ENCODE measurements at places on chromosomes 3 and 15. TPM values are rescaled to one million over a fixed set of nuclear protein-coding genes. Genes with fewer than 3 reads are reported as not detected.

ROPN1 gene
- not detected for total RNA-seq

KCNH8 gene
- total RNA-seq: not detected

TATDN2 gene
- 12.9 TPM for total RNA-seq

EPHA6 gene
- total RNA-seq: not detected

LEKR1 gene
- 0.58 TPM for total RNA-seq

LSMEM2 gene
- not detected for total RNA-seq

CCDC51 gene
- total RNA-seq: 9.2 TPM

PDZRN3 gene
- total RNA-seq: 1.3 TPM

GUCA1C gene
- total RNA-seq: not detected

TRIP4 gene
- 8.5 TPM for total RNA-seq

SI gene
- not detected for total RNA-seq

TNNC1 gene
- total RNA-seq: 0.25 TPM

STAC gene
- total RNA-seq: 0.65 TPM

BNIP2 gene
- total RNA-seq: 29.7 TPM

COL6A5 gene
- not detected for total RNA-seq

OR5H14 gene
- total RNA-seq: not detected

HRG gene
- total RNA-seq: 324 TPM

SLC12A6 gene
- 7.0 TPM for total RNA-seq

ISLR2 gene
- 0.30 TPM for total RNA-seq

COL8A1 gene
- total RNA-seq: 0.75 TPM

CYP1A2 gene
- total RNA-seq: 120 TPM

SH3GL3 gene
- total RNA-seq: not detected

SLC9C1 gene
- total RNA-seq: not detected

ANKRD28 gene
- 27.2 TPM for total RNA-seq

MKRN2OS gene
- not detected for total RNA-seq

DLEC1 gene
- 0.05 TPM for total RNA-seq

OR5H6 gene
- not detected for total RNA-seq

ANKUB1 gene
- not detected for total RNA-seq

PLOD2 gene
- total RNA-seq: 25.7 TPM

SORD gene
- 342 TPM for total RNA-seq

KY gene
- not detected for total RNA-seq

HMG20A gene
- 17.4 TPM for total RNA-seq

EOMES gene
- 0.08 TPM for total RNA-seq

RYR3 gene
- not detected for total RNA-seq

MKRN3 gene
- 0.13 TPM for total RNA-seq

TRH gene
- not detected for total RNA-seq

GABRG3 gene
- 0.03 TPM for total RNA-seq

KLHL40 gene
- not detected for total RNA-seq

GOLGA8S gene
- 0.35 TPM for total RNA-seq

GABRB3 gene
- 3.0 TPM for total RNA-seq

NME9 gene
- not detected for total RNA-seq

LPCAT4 gene
- 4.0 TPM for total RNA-seq

GOLGA6L26 gene
- not detected for total RNA-seq

MAP6D1 gene
- total RNA-seq: 0.65 TPM

PLSCR2 gene
- total RNA-seq: not detected

FBXO40 gene
- total RNA-seq: 0.03 TPM

PARP15 gene
- 1.0 TPM for total RNA-seq

PLA2G4B gene
- total RNA-seq: 5.9 TPM

C3orf62 gene
- total RNA-seq: 1.9 TPM

SLC2A2 gene
- total RNA-seq: 351 TPM

PLSCR4 gene
- total RNA-seq: 27.6 TPM

IGF2BP2 gene
- 1.2 TPM for total RNA-seq

SAMMSON gene
- total RNA-seq: not detected

IL5RA gene
- total RNA-seq: not detected

CKMT1B gene
- total RNA-seq: 0.55 TPM

NOX5 gene
- 0.13 TPM for total RNA-seq
